ENCODE measurements at places on chromosomes 16 and 17. TPM values are rescaled to one million over a fixed set of nuclear protein-coding genes. Genes with fewer than 3 reads are reported as not detected.

- no peak for DNase-seq
These were observed 35.4 kb downstream of the TBCD start for GRCh38 chr17:82787081-82787848.

GRCh38 chr16:51544851-51545467 is 393.9 kb upstream of the SALL1 start:
- no peak for DNase-seq

- no peak for DNase-seq
These were observed 223.2 kb downstream of the C16orf78 start for GRCh38 chr16:49596648-49597291.

Gene SLC35G6
- not detected for total RNA-seq
